ENCODE measurements at places on chromosomes 1 and 21.

- no peak for DNase-seq
Observed at GRCh38 chr21:39958731-39959130, 91.5 kb downstream of the PCP4 start.

- no peak for DNase-seq
Observed at GRCh38 chr1:55131801-55132200, 83.4 kb downstream of the USP24 start.

DNA sequence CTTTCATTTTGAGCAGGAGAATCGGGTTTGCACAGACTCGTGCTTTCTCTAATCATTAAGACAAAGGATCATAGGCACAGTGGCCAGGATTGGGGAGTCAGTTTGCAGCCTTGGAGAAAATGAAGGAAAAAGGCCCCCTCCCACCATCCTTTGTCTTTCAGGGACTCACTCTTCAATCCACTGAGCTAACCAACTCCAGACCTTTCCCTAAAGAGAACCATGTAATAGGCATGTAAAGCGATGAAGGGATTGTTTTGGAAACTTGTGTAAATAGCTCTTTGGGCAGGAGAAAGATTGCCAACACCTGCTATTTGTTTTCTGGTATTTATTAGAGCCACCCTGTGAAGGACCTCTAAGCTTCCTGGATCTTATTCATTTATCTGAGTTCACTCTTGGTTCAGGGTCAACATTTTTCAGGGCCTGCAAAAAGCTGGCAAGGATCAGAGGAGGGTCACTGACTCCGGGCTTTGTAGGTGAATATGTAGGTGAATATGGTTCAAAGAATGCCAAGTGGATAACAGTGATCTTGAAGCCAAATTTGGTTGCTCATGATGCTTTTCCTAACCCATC, 192.6 kb upstream of the FGGY start:
- DNase-seq: peak; percentile 52

DNA sequence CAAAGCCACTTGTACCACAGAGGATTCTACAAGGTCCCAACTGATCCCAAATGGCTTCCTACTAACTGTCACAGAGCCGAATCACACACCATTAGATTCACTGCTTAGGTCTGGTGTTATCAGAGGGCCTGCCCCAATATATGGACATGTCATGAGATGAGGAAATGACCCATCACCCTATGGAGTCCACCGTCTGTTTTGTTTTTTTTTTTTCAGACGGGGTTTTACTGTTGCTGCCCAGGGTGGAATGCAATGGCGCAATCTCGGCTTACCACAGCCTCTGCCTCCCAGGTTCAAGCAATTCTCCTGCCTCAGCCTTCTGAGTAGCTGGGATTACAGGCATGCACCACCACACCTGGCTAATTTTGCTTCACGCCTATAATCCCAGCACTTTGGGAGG, 83.8 kb upstream of the ETS2 start:
- no peak for DNase-seq

GRCh38 chr21:37765221-37765900, 150.9 kb downstream of the KCNJ6 start:
- no peak for DNase-seq

DNA sequence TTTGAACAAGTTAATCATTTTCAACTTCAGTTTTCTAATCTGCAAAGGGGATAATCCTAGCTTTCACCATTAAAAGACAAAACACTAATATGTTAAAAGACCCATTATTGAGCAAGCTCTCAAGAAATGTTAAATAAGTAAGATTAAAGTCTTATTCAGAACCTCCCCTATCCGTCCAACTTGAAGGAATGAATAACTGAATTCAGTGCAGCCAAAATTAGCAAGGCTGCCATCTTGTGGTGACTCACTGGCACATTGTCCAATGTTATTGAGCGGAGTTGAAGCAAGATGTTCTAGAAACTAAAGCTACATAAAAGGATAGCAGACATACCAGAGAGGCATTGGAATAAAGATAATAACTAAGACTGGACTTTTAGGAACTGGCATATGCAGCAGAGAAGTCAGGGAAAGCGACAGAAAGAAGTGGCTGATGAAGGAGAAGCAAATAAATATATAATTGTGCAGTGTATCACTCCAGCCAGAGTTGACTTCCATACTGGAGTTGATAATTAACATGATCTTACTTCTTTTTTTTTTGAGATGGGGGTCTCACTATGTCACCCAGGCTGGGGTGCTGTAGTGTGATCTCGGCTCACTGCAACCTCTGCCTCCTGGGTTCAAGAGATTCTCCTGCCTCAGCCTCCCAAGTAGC, 8.2 kb upstream of the CAP1 start:
- peak; percentile 95 for DNase-seq

- peak; percentile 57 for DNase-seq
Observed at GRCh38 chr1:233614173-233614742, 352 bp downstream of the KCNK1 start.

DNA sequence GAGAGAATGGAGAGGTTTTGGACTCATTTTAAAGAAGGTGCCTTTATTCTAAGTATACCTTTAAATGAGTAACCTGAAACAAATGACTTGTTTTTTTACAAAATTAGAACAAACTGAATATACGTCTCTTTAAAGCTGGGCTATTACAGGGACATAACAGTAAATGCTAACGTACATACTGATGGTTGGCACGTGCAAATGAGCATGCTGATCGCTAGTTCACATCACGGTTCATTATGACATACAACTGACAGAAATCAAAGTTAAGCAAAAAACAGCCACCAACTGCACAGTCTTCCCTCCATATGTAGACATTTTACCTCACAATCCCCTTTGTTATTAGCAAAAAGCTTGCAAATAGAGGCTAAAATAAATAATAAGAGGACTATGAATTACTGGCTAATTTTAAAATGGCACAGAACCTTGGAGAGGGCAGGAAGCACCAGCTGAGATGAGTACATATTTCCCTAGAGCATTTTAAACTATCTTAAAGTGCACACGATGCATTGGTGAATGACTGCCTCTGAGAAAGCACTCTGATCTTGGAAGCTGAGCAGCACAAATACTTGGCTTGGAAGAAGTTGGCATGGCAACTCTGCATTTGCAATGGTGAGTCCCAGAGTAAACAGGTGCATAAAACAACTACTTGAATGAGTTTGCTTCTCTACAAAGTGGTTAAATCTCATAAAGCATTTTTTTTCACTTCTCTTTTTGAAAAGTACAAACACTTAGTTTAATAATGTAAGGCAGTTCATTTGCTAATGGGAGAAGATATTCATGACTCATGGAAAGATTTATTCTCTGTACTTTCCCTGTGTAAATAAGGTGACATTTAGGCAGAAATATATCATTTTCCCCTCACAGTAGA, 204.7 kb downstream of the LHX8 start:
- no peak for DNase-seq

GRCh38 chr1:66931590-66931989, 6.8 kb downstream of the MIER1 start:
- DNase-seq: no peak

DNA sequence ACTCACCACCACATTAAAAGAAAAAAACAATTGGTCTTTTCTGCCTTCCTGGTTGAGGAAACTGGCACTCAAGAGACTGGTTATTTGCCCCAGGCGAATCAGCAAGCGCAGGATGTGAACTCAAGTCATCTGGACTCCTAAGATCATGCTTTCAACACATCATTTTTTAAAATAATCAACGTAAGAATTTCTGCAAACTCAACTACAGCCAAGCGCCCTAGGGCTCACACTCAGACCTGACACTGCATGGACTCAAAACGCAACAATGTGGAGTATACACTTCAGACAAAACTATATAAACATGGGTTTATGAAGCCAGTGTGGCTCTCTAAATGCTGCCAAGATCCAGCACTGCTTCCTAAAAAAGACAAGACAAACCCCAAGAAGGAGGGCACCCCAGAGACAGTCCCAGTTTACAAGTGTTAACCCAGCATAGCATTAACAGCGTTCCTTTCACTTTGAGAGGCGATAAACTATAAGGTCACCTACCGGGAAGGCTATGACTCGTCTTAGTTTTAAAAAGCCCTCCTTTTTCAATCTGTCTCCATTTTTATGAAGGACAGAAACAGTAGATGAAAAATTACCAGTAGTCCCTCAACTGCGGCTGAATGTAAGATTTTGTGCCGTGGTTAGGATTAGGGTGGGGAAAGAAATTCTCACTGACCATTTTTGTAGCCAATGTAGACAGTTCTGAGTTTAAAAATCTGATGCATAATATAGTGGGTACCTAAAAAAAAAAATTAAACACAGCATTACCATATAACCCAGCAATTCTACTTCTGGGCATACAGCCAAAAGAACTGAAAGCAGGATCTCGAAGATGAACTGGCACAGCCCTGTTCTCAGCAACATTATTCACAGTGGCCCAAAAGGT, 54.8 kb downstream of the SIPA1L2 start:
- no peak for DNase-seq

DNA sequence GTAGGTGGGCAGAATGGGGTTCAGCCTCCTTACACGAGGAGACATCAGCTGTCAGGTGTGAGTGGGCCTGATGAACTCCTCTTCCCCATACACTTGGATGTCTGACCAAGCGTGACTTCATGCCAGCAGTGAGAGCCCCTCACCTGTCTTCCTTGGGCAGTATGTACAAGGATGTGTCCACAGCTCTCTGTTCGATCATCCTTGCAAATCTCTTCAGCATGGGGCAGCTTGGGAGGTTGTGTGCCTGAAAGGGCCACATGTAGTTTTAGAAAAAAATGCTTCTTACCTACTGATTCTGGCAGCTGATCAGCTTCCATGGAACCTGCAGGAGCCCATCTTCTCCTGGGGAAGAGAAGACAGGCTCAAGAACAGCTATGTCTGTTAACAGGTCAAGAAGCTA, 18.0 kb downstream of the ACP6 start:
- DNase-seq: no peak

DNA sequence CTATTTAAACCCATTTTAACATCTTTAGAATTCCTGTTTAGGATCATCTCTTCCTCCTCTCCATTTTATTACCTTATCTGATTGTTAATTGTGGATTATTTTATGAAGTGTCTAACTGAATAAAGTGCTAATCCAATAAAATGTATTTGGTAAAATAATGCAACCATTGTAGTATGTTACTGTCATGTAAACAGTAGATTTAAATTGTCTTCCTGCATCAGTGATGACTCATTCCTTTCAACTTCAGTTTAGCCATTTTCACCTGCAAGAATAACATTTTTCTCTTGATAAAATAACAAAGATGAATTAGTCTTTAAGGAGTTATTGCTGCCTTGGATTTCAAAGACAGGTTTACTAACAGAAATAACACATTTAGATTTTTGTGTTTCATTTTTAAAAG, 5.4 kb downstream of the PPP2R5A start:
- DNase-seq: no peak

GRCh38 chr1:207755846-207756693, 4.2 kb downstream of the CD46 start:
- DNase-seq: no peak

- no peak for DNase-seq
Observed at GRCh38 chr1:50278410-50278809, 144.8 kb downstream of the DMRTA2 start.

GRCh38 chr1:246067432-246068216, 439.5 kb downstream of the SMYD3 start:
- no peak for DNase-seq

DNA sequence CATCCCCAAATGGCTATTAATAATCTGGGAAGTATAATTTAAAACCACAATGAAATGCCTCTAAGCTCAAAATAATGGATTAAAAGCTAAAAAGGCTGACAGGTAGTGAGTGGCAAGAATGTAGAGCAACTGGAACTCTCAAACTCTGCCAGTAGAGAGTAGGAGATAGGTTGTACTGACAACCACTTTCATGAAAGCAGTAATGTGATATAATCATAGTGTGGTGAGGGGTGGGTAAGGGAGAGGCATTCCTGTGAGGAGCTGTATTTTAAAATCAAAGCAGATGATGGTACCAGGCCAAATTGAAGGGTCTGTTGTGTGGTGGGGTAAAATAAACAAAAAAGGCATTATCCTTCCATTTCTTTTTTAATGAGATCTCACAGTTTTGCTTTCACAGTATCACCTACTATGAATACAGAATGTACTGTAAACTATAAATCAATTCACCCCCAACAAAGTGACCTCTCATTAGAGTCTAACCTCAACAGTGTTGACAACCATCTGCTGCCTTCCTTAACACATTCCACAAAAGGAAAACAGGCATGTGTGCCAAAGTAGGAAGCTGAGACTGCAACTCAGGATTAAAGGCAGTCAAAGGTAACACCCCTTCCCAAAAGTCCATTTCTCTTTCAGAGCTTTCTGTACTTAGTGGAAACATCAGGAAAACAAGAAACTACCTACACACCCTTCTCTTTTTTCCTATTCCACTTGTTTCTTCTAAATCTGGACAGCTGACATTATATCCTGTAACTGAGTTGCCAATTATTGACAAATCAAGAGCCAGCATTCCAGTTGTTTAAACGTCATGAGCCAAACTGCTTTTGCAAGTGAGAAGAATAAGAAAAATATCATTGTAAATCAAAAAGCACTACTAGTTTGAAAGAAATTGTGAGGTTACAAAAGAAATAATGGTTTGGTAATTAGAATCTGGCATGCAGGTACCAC, 130.8 kb downstream of the FAF1 start:
- DNase-seq: no peak

GRCh38 chr1:56321150-56321490, 258.2 kb downstream of the PLPP3 start:
- no peak for DNase-seq

DNA sequence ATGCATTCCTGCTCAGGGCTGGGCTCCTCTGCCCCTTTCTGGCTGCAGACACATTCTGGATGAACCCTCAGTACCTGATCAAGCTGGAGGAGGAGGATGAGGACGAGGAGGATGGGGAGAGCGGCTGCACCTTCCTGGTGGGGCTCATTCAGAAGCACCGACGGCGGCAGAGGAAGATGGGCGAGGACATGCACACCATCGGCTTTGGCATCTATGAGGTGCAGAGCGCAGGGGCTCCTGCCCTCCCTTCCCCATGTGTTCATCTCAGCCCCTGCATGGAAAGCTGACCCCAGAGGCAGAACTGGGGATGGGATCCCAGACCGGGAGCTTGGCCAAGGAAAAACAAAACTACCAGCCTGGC, 43.1 kb downstream of the CAPN2 start:
- no peak for DNase-seq

DNA sequence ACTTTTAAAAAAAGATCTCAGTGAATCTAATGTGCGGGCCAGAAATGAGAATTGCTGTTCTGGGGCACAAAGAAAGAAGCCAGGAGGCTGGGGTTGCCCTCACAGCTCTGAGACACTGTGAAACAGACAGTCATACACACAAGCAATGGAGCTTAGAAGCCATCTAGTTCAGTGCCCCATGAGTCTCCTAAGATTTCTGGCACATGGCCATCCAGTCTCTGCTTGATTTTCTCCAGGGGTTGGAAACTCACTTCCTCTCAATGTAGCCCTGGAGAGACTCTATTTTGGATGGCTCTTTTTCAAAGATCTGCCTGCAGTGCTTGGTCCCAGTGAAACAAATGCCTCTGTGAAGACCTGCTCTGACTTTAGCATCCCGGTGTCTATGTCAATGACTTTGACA, 38.6 kb downstream of the KCNN3 start:
- DNase-seq: no peak

DNA sequence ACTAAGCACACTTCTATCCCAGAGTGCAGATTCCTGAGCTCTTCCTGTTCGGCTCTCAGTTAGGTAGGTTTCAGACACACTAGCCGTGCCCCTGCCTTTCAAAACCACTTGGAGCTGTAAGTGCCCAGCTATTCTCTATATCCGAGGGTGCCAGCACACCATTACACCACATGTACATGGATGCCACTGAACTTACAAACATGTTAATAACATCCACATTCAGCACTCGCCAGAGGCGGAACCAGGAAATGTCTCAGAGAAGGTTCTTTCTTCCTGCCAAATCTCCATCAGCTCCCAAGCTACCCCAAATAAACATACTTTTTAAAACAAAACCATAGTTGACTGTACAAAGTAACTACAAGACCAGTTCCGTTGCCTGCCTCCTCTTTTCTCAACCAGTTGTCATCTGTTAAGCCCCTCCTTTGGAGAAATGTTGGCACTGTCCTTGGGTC, 78.4 kb upstream of the CTTNBP2NL start:
- no peak for DNase-seq

All from NCI-H510A treated with DMSO at 0.1 percent for 48 hours (cell line).